NCI-H2171 treated with DMSO at 0.1 percent for 48 hours (cell line): ENCODE measurements at places on chromosomes 5 and 9.

DNA sequence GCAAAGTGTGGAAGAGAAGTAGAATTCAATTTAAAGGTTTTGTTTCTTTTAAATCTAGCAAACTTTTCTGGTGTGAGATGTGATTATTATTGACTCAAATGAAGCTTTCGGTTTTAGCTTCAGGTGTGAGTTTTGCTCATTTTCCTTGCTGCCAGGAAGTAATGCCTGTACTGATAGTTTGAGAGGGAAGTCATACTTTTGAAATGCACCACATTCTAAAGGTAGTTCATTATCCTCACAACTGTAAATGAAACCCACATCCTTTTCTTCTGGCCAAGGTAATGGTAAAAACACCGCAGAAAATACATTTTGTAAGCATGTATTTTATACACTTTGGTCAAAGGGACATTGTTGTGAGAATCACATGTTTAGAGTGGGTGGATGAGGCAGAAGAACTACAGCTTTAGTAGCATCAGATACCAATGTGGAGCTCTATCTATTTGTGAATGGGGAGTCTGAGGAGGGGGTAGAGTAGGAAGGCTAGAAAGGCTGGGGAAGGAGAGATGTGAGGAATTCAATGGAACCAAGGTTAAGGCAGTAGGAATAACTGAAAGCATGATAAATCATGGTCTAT lies 167.0 kb upstream of the CDKN2B start:
- no peak for DNase-seq

DNA sequence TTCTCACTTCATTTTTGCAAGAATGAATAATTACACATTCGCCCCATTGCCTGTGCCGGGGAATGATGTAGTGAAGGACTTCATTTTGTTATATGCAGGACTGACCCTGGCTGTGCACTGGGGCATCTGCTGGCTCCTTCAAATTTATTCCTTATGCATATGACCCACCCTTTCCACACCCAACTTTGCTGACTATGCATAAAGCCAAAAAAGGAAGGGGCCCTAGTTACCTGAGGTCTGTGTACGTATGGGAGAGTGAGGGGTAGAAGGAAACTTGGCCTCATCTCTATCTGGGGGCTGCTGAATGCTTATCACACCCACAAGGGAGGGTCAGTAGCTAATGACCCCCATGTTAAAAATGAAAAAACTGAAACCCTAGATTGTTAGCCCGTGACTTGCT lies 259.6 kb downstream of the SMARCA2 start:
- no peak for DNase-seq

DNA sequence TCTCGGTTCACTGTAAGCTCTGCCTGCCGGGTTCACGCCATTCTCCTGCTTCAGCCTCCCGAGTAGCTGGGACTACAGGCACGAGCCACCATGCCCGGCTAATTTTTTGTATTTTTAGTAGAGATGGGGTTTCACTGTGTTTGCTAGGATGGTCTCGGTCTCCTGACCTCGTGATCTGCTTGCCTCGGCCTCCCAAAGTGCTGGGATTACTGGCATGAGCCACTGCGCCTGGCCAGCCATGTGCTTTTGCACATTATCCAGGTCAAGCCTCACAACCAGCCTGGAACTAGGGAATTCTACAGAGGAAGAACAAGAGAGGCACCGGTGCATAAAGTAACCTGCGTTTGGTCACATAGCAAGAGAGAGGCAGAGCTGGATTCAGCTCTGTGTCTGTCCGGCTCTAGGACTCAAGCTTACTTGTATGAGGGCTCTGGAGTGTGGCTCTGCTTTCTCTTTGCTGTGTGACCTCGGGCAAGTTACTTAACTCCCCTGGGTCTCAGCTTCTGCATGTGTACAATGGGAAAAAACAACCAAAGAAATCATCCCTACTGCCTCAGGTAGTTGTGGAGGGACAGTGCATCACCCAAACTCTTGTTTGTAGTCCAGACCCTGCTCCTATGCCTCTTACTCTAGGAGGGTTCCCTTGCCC lies 6.3 kb downstream of the FGF18 start:
- no peak for DNase-seq

GRCh38 chr9:87606841-87607521 lies 109.3 kb downstream of the DAPK1 start:
- DNase-seq: no peak

- DNase-seq: peak; percentile 0
These were observed 57.2 kb upstream of the DHFR start for GRCh38 chr5:80711938-80712337.

DNA sequence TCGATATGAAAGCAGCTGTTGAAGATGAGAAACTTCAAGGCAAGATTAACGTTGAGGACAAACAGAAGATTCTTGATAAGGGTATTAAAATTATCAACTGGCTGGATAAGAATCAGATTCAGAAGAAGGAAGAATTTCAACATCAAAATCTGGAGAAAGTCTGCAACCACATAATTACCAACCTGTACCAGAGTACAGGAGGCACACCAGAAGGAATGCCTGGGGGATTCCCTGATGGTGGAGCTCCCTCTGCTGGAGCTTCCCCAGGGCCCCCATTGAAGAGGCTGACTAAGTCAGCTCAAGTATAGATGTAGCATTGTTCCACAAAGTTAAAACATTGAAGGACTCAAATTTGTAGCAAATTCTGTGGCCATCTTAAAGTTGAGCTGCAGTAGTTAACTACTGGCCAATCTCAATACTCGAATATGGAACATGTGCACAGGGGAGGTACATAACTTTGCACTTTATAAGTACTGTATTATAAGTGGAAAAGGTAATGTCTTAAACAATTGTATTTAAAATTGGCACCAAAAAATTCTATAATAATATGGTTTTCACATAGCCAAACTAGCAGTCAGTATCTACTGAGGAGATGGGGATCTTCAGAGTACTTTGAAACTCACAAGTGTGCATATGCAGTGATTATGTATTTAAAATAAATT lies 237.5 kb downstream of the CHSY3 start:
- DNase-seq: peak; percentile 29

- peak; percentile 69 for DNase-seq
These were observed 4.9 kb upstream of the SH3PXD2B start for GRCh38 chr5:172458976-172459782.

- DNase-seq: no peak
These were observed 240.9 kb upstream of the TBCA start for GRCh38 chr5:78016863-78017529.

DNA sequence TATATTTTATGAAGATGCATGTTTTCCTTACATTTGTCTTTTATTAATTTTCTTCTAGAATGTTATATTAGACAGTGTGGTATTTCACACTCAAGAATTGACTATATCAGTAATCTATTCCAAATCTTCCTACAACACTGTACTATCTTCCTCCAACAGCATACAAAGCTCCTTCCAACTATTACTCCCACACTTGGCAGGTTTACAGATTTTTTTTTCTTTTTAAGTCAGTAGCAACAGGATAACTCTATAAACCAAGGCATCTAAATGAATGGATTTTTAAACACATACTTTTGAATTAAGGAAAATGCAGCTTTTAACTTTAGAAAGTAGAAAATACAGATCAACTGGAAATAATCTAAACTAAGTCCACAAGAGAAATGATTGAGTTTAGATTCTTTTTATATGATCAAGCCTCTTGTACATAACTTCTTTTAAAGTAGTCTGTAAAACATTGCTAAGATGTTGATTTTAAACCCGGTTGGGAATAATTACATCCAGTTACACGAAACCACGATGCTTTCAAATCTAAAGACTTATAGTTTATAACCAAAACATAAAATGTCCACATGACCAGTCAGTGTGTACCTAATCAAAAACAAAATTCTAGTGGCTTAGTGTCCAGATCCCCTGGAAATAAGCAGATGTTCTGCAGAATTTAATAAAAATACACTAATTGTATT lies 281.6 kb downstream of the ADAMTS6 start:
- no peak for DNase-seq

DNA sequence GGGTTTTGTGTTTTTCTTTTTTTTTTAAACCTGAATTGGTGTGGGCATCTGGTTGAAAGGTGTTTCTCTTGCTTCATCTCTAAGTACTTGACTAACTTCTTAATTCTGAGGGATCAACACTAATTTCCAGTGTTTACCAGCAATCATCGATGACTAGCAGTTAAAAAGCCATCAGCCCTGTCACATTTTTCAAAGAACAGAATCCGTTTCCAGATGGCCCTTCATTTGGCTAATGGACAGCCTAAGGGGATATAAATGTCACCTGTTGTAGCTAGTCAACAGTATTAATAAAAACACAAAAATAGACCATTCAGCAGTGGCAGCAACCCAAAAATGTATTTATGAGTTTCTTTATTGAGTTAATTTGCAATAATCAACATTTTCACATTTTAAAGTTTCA lies 1076.5 kb downstream of the MAT2B start:
- DNase-seq: no peak

- DNase-seq: no peak
These were observed 263.1 kb upstream of the RGMB start for GRCh38 chr5:98510143-98510985.
